A549 treated with RU486 at 1 μM for 4 hours (cell line): ENCODE measurements at places on chromosomes 2 and 18. TPM values are rescaled to one million over a fixed set of nuclear protein-coding genes. Genes with fewer than 3 reads are reported as not detected.

Gene SERPINB13
- not detected in 5 replicates for total RNA-seq

Gene DRC1
- 0.14 to 0.61 TPM (median 0.26 TPM) in 4 of 5 replicates, not detected in the other for total RNA-seq

Gene LOXHD1
- total RNA-seq = not detected in 5 replicates

Gene BCL11A
- 0.31 to 0.54 TPM (median 0.37 TPM) in 3 of 5 replicates, not detected in the others for total RNA-seq

Gene SIGLEC15
- 0.07 to 0.08 TPM (median 0.07 TPM) in 3 of 5 replicates, not detected in the others for total RNA-seq

Gene SLC23A3
- 0.19 to 0.90 TPM (median 0.53 TPM) in 5 replicates for total RNA-seq

Gene TFCP2L1
- 0.95 to 1.3 TPM (median 1.2 TPM) in 5 replicates for total RNA-seq

Gene RUFY4
- not detected in 5 replicates for total RNA-seq
